Activated T-cell treated with anti-CD3 and anti-CD28 coated beads, Interleukin-2, amount 50 U/mL, for 24 hours (primary cell): ENCODE measurements at places on chromosomes 11 and 22.

GRCh38 chr11:45224766-45225165 is 61.4 kb downstream of the SYT13 start:
- peaks cover 32% of the 10 kb centered on the region for H3K36me3 ChIP-seq
- H3K27ac ChIP-seq = no peak overlapping the region
- no peaks in the 10 kb centered on the region for H3K4me1 ChIP-seq

DNA sequence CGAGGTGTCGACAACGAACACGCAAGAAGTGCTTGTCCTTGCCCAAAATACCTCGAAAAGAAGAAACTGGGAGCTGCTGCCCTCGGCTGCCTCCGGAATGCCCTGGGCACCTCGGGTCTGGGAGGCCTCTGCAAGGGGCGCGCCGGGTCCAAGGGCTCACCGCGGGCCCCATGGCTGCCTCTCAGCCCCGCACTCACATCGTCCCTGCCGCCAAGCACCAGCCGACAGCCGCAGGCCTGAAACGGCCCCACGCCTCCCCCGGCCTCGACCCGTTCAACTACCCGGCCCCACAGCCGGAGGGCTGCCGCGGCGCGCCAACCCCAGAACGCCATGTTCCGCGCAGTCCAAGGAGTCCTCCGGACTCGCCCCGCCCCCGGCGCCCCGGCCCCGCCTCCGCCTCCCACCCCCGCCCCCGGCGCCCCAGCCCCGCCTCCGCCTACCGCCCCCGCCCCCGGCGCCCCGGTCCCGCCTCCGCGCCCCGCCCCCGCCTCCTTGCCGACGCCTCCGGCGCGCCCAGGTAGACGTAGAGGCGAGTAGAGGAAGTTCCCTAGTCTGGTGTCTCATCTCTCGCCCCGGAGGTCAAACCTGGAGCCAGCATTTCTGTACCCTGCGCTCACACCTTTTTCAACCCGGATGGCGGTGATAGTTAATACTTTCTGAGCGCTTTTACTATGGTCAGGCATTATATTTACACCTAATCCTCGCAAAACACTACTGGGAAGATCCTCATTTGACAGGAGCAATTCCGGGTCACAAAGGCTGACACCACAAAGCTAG is at the start of gene SIRT3:
Gene SIRT3 (minus strand): TSS at position 346 of the 777 bp plus-strand sequence. CDS start 14 bp downstream, at position 332.
- H3K4me1 ChIP-seq = peaks cover 39% of the 10 kb centered on the region
- peak within 1 kb of the TSS; percentile 100 for H3K27ac ChIP-seq
- H3K27me3 ChIP-seq = no peaks in the 10 kb centered on the region
- H3K36me3 ChIP-seq = peaks cover 47% of the 10 kb centered on the region
- H3K4me3 ChIP-seq = peak within 1 kb of the TSS; percentile 99

DNA sequence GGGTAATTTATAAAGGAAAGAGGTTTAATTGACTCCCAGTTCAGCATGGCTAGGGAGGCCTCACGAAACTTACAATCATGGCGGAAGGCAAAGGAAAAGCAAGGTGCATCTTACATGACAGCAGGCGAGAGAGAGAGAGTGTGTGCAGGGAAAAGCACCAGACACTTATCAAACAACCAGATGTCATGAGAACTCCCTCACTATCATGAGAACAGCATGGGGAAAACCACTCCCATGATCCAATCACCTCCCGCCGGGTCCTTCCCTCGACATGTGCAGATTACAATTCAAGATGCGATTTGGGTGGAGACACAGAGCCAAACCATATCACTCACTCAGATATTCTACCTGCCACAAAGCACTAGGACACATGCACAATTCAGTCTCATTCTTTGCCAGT is 48.1 kb upstream of the HMGXB4 start:
- H3K36me3 ChIP-seq = no peaks in the 10 kb centered on the region
- H3K4me1 ChIP-seq = no peaks in the 10 kb centered on the region
- DNase-seq = no peak
- H3K4me3 ChIP-seq = no peak overlapping the region
- H3K27ac ChIP-seq = no peak overlapping the region

DNA sequence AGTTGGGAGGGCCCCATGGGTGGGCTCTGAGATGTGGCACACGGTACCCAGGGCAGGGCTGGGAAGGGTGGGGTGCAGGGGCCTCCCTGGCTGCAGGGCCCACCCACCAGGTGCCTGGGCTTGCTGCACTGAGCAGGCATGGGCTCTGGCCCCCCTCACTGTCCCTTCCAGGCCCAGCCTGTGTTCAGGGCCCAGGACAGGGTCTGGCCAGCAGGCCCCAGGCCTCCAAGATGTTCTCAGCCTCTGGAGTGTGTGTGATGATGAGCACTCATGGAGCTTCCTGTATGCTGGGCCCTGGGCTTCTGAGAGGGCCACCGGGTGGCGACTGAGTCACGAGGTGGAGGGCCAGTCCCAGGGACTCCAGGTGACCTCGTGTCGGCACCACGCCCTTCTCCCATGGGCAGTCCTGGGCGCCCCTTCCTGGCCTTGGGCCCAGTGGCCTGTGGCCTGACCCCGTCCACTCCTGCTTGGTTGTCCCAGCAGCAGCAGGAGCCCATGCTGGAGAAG is 55.9 kb upstream of the CCDC188 start:
- no peaks in the 10 kb centered on the region for H3K27me3 ChIP-seq
- peaks cover 2% of the 10 kb centered on the region for H3K36me3 ChIP-seq
- H3K4me1 ChIP-seq = peaks cover 26% of the 10 kb centered on the region

DNA sequence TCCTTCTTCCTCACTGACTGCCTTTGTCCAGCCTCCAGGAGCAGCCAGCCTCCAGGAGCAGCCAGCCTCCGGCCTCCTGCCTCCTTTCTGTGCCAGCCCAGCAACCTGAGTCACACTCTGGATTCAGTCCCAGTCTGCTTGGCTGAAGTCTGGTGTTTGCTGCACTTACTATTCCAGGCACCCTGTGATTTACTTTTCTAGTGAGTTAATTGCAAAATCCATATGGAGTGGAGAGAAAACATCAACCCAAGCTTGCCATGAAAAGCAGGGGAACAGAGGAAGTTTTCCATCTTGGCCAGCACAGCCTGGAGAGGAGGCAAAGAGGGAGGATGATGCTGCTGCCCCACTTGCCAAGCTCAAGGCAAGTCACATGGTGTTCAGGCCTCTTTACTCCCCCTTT is 400.5 kb downstream of the TENM4 start:
- no peak overlapping the region for H3K4me3 ChIP-seq
- no peaks in the 10 kb centered on the region for H3K4me1 ChIP-seq
- H3K27me3 ChIP-seq = peaks cover 9% of the 10 kb centered on the region

- DNase-seq = peak; percentile 89
- peaks cover 57% of the 10 kb centered on the region for H3K36me3 ChIP-seq
- peak within 1 kb of the TSS; percentile 93 for H3K4me3 ChIP-seq
- H3K27me3 ChIP-seq = no peaks in the 10 kb centered on the region
- peaks cover 44% of the 10 kb centered on the region for H3K4me1 ChIP-seq
These were observed at the start of gene RNF214 for GRCh38 chr11:117232092-117232878. RNF214 (plus strand) TSS chr11:117232671; CDS start chr11:117234273, 1,602 bp downstream.

DNA sequence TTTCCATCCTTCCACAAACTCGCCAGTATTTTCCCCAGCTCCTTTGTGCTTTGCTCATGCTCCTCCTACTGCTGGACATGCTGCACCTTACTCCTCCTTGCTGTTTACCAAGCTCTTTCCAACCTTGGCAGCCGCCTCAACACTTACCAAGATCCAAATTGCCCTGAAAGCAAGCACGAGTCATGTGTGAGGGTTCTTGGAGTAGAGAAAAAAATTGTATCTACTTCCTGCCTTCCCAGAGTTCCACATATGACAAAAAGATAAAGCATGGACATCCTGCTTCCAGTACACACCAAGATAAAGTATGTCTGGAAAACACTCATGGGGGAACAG is 767.5 kb downstream of the NTM start:
- H3K4me1 ChIP-seq = no peaks in the 10 kb centered on the region
- no peaks in the 10 kb centered on the region for H3K27me3 ChIP-seq
- no peak for DNase-seq

DNA sequence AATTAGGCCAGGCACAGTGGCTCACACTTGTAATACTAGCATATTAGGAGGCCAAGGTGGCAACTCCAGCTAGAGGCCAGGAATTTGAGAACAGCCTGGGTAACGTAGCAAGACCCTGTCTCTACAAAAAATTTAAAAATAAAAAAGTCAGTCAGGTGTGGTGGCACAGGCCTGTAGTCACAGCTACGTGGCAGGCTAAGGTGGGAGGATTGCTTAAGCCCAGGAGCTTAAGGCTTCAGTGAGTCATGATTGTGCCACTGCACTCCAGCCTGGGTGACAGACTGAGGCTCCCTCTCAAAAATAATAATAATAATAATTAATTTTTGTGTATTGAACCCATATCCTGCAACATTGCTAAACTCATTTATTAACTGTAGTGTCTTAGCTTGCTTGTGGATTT is 15.3 kb upstream of the TRIM29 start:
- no peak overlapping the region for H3K4me3 ChIP-seq
- H3K27me3 ChIP-seq = peaks cover 39% of the 10 kb centered on the region
- H3K4me1 ChIP-seq = no peaks in the 10 kb centered on the region
- H3K27ac ChIP-seq = no peak overlapping the region
- no peaks in the 10 kb centered on the region for H3K36me3 ChIP-seq

DNA sequence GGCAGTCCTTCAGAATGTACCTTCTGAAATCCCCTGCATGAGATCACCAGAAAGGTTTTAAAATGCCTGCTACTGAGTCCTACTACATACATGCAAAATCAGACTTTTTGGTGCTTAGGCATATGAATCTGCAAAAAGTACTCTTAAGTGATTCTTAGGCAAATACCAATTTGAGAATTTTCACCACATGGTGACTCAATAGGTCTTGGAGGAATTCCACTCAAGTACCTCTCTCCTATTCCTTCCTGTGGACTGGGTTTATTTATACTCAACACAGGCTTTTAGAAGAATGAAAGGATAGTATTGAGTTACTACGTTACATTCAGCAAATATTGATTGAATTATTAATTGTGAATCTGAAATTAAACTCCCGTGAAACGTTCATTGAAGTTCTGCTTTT is 223.9 kb downstream of the CNTN5 start:
- H3K27ac ChIP-seq = no peak overlapping the region
- no peak overlapping the region for H3K4me3 ChIP-seq
- no peaks in the 10 kb centered on the region for H3K4me1 ChIP-seq
- no peaks in the 10 kb centered on the region for H3K27me3 ChIP-seq

GRCh38 chr11:21198498-21198897 is 529.1 kb downstream of the NELL1 start:
- no peak overlapping the region for H3K4me3 ChIP-seq
- no peaks in the 10 kb centered on the region for H3K4me1 ChIP-seq
- no peak for DNase-seq
- H3K27ac ChIP-seq = no peak overlapping the region
- no peaks in the 10 kb centered on the region for H3K27me3 ChIP-seq
- H3K36me3 ChIP-seq = no peaks in the 10 kb centered on the region

DNA sequence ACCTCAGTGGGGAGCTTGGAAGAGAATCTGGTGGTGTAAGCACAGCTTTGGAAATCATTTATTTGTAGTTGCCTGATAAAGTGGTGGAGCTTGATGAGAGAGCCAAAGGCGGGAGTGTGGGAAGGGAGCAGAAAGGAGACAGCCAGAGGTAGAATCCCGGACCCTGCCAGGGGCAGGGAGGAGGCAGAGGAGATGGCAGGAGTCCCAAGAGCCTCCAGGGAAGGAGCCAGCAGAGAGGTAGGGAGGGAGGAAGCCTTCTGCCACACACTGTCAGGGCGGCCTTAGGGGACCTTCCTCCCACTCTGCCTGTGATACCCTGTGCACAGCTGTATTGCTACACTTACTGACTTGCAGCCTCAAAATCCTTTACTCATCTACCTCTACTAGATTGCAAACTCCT is 15.4 kb downstream of the SCUBE2 start:
- H3K4me1 ChIP-seq = peaks cover 1% of the 10 kb centered on the region
- H3K27me3 ChIP-seq = peaks cover 45% of the 10 kb centered on the region
- no peak for DNase-seq
- no peaks in the 10 kb centered on the region for H3K36me3 ChIP-seq
- no peak overlapping the region for H3K27ac ChIP-seq

GRCh38 chr11:47393163-47394049 is 15.0 kb upstream of the SLC39A13 start:
- H3K4me3 ChIP-seq = no peak overlapping the region
- H3K4me1 ChIP-seq = peaks cover 44% of the 10 kb centered on the region
- H3K27me3 ChIP-seq = no peaks in the 10 kb centered on the region
- DNase-seq = no peak
- H3K36me3 ChIP-seq = no peaks in the 10 kb centered on the region
- peak overlapping the region; percentile 93 for H3K27ac ChIP-seq

DNA sequence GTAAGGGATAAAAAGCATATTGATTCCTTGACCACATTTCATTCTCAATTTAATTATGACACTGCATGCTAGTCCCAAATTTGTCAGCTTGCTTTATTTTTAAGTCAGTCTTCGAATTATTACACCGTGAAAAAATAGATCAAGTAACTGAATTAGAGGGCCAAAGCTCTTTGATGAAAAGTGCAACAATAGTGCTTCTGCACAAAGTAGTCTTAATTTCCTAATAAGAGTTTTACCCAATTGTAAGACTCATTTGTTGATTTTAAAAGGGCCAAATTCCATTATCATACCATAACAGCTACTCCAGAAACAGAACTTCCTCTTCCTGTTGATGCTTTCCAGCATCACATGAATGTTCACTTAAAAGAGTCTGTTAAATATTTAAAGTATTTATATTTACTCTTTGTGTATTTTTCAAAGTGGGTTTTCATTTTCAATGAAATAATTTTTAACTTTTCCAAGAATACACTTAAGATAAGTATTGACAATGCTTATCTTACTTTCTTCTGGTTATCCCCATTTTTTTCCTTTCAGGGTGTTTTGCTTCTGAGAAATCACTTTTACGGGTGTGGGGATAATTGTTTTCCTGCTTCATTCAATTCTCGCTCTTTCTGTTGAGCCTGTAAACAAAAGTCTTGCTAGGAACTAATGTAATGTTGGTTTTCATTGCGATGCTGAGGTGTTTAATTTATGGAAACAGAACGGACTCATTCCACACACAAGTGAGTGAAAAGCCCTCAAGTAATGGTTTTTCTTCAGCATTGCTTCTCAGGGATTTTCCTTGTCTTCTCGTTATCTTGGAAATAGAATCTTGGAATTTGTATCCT is 2.1 kb downstream of the ARHGEF12 start:
- H3K27ac ChIP-seq = no peak overlapping the region
- peaks cover 60% of the 10 kb centered on the region for H3K27me3 ChIP-seq
- H3K4me3 ChIP-seq = peak overlapping the region; percentile 84
- peaks cover 45% of the 10 kb centered on the region for H3K4me1 ChIP-seq
- H3K36me3 ChIP-seq = peaks cover 4% of the 10 kb centered on the region
- no peak for DNase-seq

- peaks cover 10% of the 10 kb centered on the region for H3K27me3 ChIP-seq
- peaks cover 7% of the 10 kb centered on the region for H3K4me1 ChIP-seq
- H3K27ac ChIP-seq = no peak overlapping the region
- DNase-seq = no peak
- no peaks in the 10 kb centered on the region for H3K36me3 ChIP-seq
These were observed 85.9 kb upstream of the GRK3 start for GRCh38 chr22:25478528-25478927.

GRCh38 chr11:119318240-119319135 is 1.6 kb upstream of the MCAM start:
- peak overlapping the region; percentile 42 for H3K27ac ChIP-seq
- peak overlapping the region; percentile 6 for H3K4me3 ChIP-seq
- H3K4me1 ChIP-seq = peaks cover 39% of the 10 kb centered on the region
- no peaks in the 10 kb centered on the region for H3K36me3 ChIP-seq
- peaks cover 36% of the 10 kb centered on the region for H3K27me3 ChIP-seq
